Activated CD8-positive, alpha-beta T cell treated with anti-CD3 and anti-CD28 coated beads for 36 hours (primary cell): ENCODE measurements at places on chromosomes 3 and 15. TPM values are rescaled to one million over a fixed set of nuclear protein-coding genes. Genes with fewer than 3 reads are reported as not detected.

DNA sequence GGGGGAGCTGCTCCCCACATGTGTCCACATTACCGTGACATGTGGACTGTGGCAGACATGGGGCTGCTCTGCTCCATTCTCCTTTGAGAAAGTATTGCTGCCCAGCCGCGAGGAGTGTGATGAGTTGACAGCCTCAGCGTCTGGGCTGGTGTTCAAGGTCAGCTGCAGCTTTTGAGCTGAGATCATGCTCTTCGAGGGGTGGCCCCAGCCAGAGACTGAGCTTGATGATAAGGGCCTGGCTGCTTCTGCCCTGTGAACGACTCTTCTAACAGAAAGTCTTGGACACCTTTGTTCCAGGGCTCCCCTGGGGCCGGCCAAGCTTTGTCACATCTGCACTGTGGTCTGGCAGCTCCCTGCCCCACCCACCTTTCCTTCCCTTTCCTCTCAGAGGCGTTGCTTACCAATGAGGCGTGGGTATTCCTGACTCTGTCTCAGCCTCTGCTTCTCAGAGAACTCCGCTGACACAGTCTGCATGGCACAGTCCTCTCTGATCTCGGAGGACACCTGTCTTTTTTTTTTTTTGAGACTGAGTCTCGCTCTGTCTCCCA, 86.6 kb downstream of the CHRD start:
- H3K27me3 ChIP-seq, result peaks cover 16% of the 10 kb centered on the region
- H3K27ac ChIP-seq, result no peak overlapping the region
- H3K4me3 ChIP-seq, result no peak overlapping the region
- peak; percentile 5 for DNase-seq

DNA sequence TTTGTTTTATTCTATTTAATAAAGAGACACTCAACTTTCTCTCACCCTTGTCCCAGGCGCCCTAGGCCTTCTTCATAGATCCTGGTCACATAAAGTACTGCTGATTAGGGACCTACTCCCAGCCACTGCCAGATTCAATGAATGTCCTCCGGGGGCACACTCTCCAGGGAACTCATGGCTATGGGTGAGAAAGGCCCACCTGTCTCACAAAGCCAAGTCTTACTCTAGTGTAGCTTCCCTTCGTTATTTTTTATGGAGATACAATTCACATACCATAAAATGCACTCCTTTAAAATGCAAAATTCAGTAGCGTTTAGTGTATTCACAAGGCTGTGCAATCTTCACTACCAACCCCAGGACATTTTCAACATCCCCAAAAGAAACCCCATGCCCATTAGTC, 87.8 kb downstream of the ADCY5 start:
- H3K36me3 ChIP-seq, result no peaks in the 10 kb centered on the region
- peaks cover 16% of the 10 kb centered on the region for H3K27me3 ChIP-seq
- no peaks in the 10 kb centered on the region for H3K4me1 ChIP-seq
- H3K4me3 ChIP-seq, result no peak overlapping the region

GRCh38 chr3:192935441-192935840, 17.8 kb upstream of the MB21D2 start:
- no peaks in the 10 kb centered on the region for H3K36me3 ChIP-seq
- no peaks in the 10 kb centered on the region for H3K4me1 ChIP-seq
- H3K4me3 ChIP-seq, result no peak overlapping the region
- H3K27ac ChIP-seq, result no peak overlapping the region

- DNase-seq, result peak; percentile 37
- H3K27ac ChIP-seq, result peak overlapping the region; percentile 50
- peaks cover 39% of the 10 kb centered on the region for H3K36me3 ChIP-seq
- H3K4me3 ChIP-seq, result no peak overlapping the region
- peaks cover 5% of the 10 kb centered on the region for H3K4me1 ChIP-seq
Observed at GRCh38 chr3:66372681-66373350, 128.0 kb downstream of the LRIG1 start.

DNA sequence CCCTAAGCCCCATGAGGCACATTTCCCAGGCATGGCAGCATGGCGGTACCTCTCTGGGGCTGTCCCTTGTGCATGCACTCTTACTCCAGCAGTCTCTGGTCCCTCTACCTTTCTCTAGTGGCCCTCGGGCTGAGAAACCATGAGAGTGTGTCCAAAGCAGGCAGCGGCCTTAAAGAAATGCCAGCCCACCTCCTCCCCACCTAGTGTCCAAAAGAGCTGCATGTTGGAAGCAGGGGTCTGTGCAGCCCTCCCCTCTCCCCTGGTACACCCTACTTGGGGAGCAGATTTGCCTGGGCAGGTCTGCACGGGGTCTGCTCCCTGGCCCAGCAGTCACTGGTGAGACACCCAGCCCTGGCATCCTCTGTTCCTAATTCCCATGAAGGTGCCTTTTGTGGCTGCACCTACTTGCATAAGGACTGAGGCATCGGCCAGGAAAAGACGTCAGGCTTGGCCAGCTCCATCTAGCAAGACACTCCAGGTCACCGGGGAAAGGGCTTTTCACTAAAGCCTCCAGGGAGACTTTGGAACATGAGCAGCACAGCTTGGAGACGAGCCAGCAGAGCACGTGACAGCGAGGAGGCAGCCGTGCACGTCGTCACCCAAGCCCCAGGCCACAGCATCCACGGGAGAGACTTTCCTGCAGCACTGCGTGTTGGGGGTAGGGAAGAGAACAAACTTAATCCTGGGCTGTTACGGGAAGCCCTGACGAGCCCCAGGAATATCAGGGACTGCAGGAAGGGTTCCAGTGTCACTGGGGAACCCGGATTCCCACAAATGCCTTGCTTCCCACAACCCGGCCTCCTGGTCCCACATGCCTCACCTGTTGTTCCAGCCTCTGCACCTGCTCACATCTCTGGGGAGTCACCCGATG, 38.8 kb downstream of the TM2D3 start:
- no peaks in the 10 kb centered on the region for H3K27me3 ChIP-seq
- H3K27ac ChIP-seq, result no peak overlapping the region
- peaks cover 5% of the 10 kb centered on the region for H3K4me1 ChIP-seq
- H3K4me3 ChIP-seq, result no peak overlapping the region

DNA sequence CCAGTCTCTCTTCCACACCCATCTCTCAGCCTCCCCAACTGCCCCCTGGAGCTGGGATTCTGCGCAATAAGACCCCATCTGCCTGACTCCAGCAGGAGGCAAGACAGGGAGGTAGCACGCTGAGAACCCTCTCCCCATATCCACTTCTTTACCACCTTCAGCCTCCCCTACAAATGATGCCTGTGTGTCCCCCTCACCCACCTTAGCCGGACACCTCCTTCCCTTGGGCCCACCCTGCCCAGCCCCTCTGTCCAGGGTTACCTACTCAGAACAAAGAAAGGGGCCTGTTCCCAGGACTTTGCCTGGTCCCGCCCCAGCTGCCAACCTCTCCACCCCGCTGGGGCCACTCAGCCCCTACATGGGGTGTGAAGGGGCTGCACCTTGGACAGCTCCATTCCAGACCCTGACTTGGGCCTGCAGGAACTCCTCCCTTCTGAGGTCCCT, 40.8 kb upstream of the ATP2B2 start:
- H3K27me3 ChIP-seq, result peaks cover 7% of the 10 kb centered on the region
- H3K36me3 ChIP-seq, result peaks cover 2% of the 10 kb centered on the region
- no peak overlapping the region for H3K27ac ChIP-seq
- no peak for DNase-seq
- no peak overlapping the region for H3K4me3 ChIP-seq

DNA sequence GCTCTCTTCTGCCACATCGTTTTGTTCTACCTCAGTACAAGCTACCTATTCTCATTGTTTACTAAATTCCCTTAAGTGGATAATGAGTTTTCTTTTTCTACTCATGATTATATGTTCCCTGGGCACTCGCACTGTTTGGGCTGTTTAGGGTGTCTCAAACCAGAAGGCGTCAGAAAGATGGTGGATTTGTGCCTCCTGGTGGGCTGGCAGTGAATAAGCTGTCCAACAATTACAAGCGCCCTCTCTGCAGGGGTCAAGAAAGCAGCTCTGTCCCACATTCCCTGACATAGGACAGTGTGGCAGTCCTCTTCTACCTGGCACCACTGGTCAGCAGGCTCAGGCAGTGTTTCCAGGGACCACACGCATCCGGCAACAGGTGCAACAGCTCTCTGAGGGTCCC, 173.4 kb upstream of the PPP2R3A start:
- H3K27ac ChIP-seq, result no peak overlapping the region
- no peak overlapping the region for H3K4me3 ChIP-seq
- H3K4me1 ChIP-seq, result no peaks in the 10 kb centered on the region

GRCh38 chr15:45138814-45139765, 9.3 kb downstream of the DUOX1 start:
- peaks cover 10% of the 10 kb centered on the region for H3K4me1 ChIP-seq
- no peak overlapping the region for H3K27ac ChIP-seq
- peaks cover 18% of the 10 kb centered on the region for H3K27me3 ChIP-seq

DNA sequence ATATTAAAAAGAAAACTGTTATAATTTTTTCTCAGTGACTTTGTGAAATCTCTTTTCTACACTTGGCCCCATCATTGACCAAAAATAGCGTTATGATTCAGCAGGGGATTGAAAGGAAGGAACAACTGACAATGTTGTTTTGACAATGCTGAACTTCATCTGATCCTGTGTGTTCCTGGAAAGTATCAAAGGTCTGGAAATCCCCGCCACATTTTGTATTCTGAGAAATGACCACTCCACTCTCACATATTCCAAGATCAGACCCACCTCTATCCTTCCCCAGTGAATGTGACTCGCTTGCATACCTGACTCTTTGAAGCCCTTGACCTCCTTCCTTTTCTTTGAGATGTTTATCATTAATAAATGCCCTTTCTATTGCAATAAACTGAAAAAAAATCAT, 9.7 kb upstream of the RIOX2 start:
- DNase-seq, result peak; percentile 60
- no peaks in the 10 kb centered on the region for H3K36me3 ChIP-seq

GRCh38 chr3:47542471-47543173, 29.1 kb upstream of the ELP6 start:
- DNase-seq, result no peak
- no peak overlapping the region for H3K4me3 ChIP-seq
- H3K27me3 ChIP-seq, result peaks cover 4% of the 10 kb centered on the region
- H3K36me3 ChIP-seq, result no peaks in the 10 kb centered on the region
- peaks cover 5% of the 10 kb centered on the region for H3K4me1 ChIP-seq

DNA sequence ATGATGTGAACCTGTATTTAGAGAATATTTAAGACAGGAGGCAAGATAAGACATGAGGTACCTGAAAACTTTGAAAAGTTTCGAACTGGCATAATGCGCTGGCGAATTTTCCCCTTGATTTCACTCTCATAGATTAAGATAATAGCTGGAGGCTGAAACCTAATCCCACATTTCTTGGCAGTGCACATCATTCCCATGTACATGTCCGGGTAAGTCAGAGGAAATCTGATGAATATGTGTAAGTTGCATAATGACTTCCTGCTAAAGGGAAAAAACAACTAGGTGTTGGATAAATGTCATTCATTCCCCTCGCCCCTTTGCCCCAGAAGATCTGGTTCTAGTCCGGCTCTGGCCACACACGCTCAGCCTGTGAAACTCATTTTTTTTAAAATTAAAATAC, 3.6 kb downstream of the CEP19 start:
- H3K27ac ChIP-seq, result no peak overlapping the region
- peaks cover 8% of the 10 kb centered on the region for H3K36me3 ChIP-seq
- no peak overlapping the region for H3K4me3 ChIP-seq
- peaks cover 18% of the 10 kb centered on the region for H3K4me1 ChIP-seq
- no peak for DNase-seq

DNA sequence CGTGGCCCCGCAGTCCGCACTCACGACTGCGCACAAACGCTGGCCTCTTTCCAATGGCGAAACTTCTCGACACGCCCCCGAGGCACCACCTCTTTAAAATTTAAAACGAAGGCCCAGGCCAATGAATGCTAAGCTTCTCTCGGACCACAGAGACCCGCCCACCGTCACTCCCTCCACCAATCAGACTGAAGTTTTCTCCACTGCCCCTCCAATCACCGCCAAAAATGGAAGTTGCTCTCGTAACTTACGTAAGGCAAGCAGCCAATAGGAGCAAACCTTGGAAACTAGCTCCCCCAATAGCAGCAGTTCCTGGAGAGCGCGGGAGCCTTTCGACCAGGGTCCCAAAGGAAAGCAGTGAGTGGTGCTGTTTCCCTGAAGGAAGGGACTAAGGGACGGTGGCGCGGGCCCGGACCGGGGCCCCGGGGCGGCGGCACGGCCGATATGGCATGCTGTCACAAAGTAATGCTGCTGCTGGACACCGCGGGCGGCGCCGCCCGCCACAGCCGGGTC, at the start of gene TICRR:
Gene TICRR, plus strand, starts transcription at position 324 of the 510 bp plus-strand sequence. Its CDS starts 118 bp downstream, at position 442.
- H3K4me3 ChIP-seq, result peak within 1 kb of the TSS; percentile 96
- peaks cover 36% of the 10 kb centered on the region for H3K36me3 ChIP-seq
- peak; percentile 98 for DNase-seq
- H3K27ac ChIP-seq, result peak within 1 kb of the TSS; percentile 63
- H3K4me1 ChIP-seq, result peaks cover 21% of the 10 kb centered on the region

Gene DNASE1L3
- not detected for total RNA-seq

Gene LEKR1
- 1.1 TPM for total RNA-seq

Gene CCR5
- total RNA-seq, result 2.2 TPM

Gene ANKRD34C
- not detected for total RNA-seq

Gene SEMA3G
- not detected for total RNA-seq

Gene ITPR1
- total RNA-seq, result 93.9 TPM

Gene CX3CR1
- 0.88 TPM for total RNA-seq

Gene SNRK
- total RNA-seq, result 29.2 TPM

Gene GOLGA6L10
- total RNA-seq, result 2.5 TPM

Gene CTXN2
- not detected for total RNA-seq

Gene CPEB1
- 1.2 TPM for total RNA-seq

Gene GABRB3
- not detected for total RNA-seq

Gene TLNRD1
- total RNA-seq, result 20.1 TPM
